Amniotic epithelial cell (primary cell): ENCODE measurements at places on chromosomes 4 and X.

DNA sequence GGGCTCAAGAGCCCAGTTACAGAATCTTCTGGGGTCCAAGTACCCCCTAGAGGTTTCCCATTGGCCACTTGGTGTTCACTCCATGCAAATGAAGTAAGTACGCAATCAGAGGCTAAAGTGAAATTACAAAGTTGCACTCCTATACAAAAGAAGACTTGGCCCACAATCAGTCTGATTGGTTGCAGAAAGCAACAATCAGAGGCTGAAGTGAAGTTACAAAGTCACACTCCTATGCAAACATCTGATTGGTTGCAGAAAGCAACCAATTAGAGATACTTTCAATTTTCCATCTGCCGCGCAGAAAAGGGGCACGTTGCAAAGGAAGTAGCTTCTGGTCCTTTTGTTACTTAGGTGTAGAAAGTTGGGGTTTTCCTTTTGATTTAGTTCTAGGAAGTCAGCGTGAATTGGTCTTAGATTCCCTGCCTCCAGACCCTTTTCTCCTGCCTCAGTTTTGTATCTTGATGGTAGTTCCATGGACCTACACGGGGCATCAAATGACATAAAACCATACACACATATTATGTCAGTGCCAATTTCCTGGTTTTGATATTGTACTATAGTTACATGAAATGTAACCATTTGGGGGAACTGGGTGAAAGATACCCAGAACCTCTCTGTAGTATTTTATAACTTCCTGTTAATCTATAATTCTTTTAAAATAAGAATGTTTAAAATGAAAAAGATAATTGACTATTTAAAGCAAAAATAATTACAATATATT, 12.4 kb upstream of the PIN4 start:
- no peak for DNase-seq

DNA sequence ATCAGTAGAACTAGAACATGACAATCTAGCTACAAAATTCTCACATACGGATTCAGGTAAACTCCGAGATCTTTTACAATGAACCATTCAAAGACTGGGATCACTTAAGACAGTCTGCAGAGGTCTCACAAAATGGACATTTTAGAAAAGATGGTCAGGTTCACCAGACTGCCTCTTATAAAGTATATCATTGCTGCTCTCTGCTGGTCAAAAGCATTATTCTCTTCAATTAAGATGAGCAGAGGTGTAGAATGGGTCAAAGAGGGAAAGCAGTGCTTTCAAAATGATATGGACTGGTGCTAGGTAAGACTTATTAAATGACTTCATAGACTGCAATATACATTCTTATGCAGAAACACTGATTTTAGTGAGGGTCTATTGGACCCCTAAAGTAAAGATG, 434.7 kb downstream of the PACRGL start:
- peak; percentile 14 for DNase-seq

GRCh38 chrX:30971774-30972603, 82.9 kb upstream of the TAB3 start:
- peak; percentile 49 for DNase-seq

DNA sequence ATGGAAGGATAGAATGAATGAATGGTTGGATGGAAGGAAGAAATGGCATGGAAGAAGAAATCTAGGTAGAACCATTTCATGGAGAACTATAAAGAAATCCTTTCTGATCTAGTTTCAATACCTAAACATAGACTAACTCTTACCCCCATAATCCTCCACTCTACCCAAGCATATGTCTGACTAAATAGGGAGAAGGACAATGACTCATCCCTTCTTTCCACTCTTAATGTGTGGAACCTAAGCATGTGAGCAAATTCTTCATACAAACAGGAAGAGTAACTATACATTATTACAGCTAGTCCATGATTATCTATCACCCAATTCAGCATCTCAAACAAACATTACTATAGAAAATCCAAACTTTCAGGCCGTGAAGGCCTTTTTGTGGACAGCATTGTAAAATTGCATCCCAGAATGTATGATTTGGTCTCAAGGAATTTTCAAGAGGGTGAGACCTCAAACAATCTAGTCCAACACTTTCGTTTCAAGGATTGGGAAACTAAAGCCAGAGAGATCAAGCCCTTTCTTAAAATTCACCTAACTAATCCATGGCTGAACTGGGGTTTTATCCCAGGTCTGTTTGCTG, 11.2 kb downstream of the C1QTNF7 start:
- no peak for DNase-seq

DNA sequence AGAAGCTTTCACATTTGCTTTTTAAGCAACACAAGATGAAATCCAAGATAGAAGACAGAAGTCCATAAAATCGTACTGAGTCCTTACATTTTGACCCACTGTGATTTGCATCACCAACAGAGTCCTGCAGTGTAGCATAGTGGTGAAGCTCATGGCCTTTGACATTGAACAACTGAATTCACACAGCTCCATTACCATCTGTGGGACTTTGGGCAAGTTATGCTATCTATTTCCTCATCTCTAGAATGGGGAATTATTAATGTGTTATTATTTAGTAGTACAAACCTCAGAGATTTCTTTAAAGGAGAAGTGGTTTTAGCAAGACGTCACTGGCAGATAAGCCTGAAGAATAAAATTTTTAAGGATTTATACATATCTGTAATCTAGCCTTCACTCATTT, 10.7 kb downstream of the GPRIN3 start:
- DNase-seq: peak; percentile 58

GRCh38 chrX:112822892-112823291, 17.7 kb downstream of the AMOT start:
- DNase-seq: no peak

GRCh38 chrX:24672701-24673190, 21.0 kb upstream of the POLA1 start:
- DNase-seq: peak; percentile 17

- DNase-seq: no peak
Observed at GRCh38 chr4:41528512-41529205, 9.3 kb upstream of the LIMCH1 start.
